GM04504 (cell line): ENCODE measurements at places on chromosomes 12 and 14.
A peak's percentile ranks its signal among the peaks of the same experiment; 100 is the strongest.

GRCh38 chr12:26828280-26829073 is 4.5 kb downstream of the ITPR2 start:
- no peak for DNase-seq

- DNase-seq = no peak
Measured at GRCh38 chr14:22561661-22562579, 27.1 kb downstream of the DAD1 start.

- no peak for DNase-seq
Measured at GRCh38 chr14:99756796-99757195, 36.4 kb upstream of the EML1 start.

DNA sequence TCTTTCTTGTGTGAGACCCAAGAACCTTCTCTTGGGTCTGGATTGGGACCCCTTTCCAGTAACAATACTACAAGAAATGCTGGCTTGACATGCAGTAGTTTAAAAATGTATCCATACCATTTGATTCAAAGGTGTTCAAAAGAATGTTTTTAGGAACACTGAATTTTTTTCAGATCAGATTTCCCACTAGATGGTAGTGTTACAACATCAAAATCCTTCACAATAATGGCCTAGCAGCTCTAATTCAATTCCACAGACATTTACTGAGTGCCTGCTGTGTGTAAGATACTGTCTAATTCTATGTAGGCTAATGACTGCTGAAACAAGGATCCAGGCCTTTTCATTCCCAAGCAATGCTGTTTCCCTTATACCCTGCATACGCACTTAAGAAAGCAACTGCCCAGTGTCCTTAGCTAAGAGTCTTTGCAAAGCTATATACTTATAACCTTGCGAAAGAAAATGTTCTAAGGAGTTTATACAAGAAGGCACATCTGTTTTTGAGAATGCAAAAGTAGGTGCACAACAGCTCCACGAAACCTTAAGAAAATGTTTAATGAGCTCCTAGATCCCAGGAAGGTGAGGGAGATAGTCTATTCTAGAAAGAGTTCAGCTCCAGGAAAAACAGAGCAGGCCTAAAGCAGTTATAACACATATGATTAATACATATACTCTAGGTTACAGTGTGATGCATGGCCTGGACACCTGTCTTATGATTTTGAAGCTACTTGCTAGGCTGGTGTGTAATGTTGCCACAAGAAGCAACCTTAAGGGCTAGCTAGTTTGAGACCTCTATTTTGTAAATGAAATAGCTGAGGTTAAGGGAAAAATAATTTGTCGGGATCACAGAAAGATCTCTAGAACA is 50.9 kb upstream of the PKP2 start:
- DNase-seq = no peak

DNA sequence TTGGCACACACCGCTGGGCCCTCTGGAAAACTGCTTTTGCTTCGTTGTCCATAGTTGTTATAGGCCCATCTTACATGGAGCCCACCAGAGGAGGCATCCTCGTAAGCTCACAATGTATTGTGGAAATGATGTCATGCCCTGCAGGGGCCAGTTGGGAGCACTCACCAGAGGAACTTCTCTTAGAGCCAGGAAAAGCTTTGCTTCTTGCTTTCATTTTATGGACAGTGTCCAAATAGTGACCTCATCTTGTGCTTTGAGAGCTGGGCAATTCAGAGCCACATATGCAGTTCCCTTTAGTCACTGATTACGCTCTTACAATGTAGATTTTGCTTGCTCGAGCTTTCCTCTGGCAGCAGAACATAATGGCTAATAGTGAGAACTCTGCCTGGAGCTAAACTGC is 275.6 kb downstream of the AACS start:
- DNase-seq = peak; percentile 38

- DNase-seq = no peak
Measured at GRCh38 chr14:30115756-30116155, 188.1 kb upstream of the PRKD1 start.

GRCh38 chr14:91867316-91867988 is at the start of gene TC2N:
Gene TC2N, minus strand, starts transcription at chr14:91867536. Its CDS starts 53,767 bp downstream, at chr14:91813769.
- no peak for DNase-seq

DNA sequence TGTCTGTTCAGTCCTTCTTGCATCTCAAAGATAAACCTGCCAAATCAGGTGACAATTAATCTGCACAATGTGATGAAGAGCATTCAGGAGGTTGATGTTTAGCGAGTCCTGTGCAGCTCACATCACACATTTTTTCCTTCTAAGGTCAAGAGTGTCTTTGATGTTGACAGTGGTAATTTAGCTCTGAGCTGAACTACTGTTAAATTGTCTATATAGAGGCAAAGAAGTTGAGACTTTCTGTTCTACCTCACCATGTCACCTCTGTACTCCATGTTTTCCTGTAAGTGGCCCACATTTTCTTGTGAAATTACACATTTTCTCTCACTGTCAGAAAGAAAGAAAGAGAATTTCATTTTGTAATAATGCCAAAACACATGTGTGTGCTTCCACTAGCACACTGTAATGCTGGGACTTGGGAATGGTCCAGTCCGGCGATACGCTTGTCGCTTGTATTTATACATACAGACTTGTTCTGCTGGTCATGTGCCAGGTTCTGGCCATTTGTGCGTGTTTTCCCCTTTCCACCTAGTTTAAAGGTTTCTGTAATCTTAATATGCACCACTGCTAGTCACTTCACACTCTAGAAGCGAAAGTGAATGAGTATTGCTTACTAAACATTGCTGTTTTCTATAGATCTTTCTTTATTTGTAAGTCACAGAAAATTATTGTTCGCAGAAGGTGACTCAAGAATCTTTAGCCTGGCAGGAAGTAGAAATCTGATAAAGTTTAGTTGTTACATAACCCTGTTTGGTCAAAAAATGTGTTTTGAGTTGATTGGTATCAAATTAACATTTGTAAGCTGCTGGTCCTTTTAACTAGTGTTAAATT is 328.9 kb downstream of the TMTC2 start:
- no peak for DNase-seq

GRCh38 chr14:34874386-34875030 is 652 bp downstream of the BAZ1A start:
- DNase-seq = peak; percentile 13

DNA sequence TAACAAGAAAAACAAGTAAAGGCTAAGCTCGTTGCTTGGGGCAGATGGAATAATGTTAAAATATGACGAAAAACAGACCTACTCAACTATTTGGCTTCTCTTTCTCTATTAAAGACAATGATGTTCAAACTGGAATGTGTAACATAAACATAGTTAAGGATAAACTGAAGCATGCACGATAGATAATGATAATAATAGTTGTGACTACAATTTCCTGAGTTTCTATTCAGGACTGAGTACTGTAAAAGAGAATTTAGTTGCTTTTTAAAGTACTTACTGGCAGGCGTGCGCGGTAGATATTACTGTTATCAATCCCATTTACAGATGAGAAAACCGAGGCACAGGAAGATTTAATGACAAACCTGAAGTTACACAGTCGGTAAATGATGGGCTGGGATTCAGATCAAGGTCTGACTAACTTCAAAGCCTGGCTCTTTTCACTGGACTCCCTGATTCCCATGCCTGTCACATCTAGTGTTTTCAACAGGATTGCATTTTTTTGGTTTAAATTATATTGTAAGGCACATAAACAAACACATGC is 103.0 kb downstream of the CRADD start:
- DNase-seq = no peak

DNA sequence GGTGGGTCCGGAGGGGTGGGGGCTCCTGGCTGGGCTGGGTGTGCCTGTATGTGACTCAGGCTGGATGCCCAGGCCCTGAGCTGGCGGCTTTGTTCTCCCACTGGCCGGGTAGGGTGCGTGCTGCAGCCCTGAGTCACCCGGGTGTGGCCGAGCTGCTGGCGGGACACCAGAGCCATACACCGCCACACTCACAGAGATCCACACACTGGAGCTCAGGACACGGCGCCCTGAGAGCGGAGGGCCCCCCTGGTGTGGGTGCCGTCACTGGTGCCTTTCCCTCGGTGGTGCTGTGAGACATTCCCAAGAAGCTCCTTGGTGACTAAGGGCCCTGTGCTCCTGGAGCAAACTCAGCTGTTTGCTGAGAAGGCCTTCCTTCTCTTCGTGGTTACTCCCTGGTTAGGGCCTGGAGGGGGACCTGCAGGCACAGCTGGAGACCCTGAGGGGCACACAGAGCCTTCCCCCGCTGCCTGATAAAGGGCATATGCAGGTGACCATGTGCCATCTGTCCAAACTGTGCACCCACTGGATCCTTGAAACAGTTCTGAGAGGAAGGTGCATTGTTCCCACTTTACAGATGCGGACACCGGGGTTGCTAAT is 44.3 kb downstream of the KRT80 start:
- peak; percentile 98 for DNase-seq

DNA sequence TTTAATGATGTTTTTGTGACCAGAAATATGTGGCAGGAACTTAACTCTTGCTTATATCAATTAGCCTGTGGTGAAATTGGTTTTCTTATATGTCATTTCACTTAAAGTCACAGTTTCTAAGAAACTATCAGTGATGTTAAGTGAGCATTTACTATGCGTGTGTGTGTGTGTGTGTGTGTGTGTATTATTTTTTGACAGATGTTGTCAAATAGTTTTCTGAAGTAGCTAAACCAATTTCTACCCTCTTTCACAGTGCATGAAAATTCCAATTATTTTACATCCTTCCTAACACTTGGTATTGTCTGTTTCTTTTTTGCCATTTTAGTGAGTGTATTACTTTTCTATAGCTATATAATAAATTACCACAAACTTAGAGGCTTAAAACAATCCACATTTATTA is 122.1 kb upstream of the CAND1 start:
- no peak for DNase-seq

GRCh38 chr12:121939186-121939585 is 20.8 kb downstream of the CFAP251 start:
- no peak for DNase-seq

GRCh38 chr14:97029800-97030199 is 232.6 kb downstream of the VRK1 start:
- DNase-seq = no peak

GRCh38 chr12:46219877-46220655 is 48.8 kb downstream of the SLC38A1 start:
- DNase-seq = peak; percentile 24

DNA sequence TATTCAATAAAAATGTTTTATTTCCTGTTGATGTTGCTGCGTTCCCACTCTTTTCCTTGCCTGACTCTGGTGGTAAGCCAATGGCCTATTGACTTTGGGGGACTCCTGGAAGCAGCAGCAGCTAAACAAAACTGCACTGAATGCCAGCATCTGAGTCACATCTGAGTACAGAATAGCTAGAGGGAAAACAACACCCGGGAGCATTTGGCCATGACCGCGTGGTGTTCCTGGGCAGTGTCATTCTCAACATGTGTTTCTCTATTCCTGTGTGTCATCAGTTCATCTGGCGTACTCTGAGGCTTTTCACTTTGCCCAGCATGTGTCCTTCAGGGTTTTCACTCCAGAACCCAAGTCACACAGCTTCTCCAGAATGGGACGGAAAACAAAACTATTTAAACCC is 238.8 kb downstream of the PAWR start:
- DNase-seq = peak; percentile 95

DNA sequence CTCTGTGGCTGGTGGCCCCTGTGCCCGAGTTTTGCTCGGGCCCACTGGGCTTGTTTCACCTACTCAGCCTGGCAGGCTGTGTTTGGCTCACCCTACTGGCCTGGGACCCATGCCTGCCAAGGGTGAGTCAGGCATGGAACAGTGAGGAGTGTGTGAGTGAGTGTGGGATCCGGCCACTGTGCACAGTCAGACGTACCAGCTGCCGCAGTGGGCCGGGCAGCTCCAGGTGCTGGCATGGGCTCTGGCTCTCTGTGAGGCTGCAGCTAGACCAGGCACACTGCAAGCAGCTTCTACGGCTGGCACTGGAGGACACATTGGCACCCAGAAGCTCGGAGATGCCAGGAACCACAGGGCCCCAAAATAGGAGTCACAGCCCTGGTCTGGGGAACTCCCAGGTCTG is 40.6 kb downstream of the HSD17B6 start:
- no peak for DNase-seq

DNA sequence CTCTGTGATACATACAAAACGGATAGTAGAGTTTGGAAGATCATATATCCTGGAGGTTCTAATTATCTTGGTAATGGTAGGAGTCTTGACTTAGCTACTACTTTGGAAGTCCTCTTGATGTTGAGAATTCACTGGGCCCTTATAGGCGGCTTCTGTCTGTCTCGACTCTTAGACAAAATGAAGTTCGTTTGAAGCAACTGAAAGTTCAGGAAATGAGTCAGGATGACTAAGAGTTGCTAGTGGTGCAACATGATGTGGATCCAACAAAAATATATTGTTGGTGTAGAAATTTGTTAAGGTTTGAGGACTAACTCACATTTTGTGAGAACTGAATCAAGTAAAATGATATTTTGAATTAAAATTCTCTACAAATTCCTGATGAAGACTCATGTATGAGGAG is 272.7 kb downstream of the AEBP2 start:
- DNase-seq = peak; percentile 4

GRCh38 chr14:31568161-31568560 is 7.0 kb downstream of the NUBPL start:
- no peak for DNase-seq

GRCh38 chr14:68981539-68981976 is 2.5 kb upstream of the ACTN1 start:
- no peak for DNase-seq

GRCh38 chr14:36976571-36977023 is 195.8 kb downstream of the SLC25A21 start:
- no peak for DNase-seq

DNA sequence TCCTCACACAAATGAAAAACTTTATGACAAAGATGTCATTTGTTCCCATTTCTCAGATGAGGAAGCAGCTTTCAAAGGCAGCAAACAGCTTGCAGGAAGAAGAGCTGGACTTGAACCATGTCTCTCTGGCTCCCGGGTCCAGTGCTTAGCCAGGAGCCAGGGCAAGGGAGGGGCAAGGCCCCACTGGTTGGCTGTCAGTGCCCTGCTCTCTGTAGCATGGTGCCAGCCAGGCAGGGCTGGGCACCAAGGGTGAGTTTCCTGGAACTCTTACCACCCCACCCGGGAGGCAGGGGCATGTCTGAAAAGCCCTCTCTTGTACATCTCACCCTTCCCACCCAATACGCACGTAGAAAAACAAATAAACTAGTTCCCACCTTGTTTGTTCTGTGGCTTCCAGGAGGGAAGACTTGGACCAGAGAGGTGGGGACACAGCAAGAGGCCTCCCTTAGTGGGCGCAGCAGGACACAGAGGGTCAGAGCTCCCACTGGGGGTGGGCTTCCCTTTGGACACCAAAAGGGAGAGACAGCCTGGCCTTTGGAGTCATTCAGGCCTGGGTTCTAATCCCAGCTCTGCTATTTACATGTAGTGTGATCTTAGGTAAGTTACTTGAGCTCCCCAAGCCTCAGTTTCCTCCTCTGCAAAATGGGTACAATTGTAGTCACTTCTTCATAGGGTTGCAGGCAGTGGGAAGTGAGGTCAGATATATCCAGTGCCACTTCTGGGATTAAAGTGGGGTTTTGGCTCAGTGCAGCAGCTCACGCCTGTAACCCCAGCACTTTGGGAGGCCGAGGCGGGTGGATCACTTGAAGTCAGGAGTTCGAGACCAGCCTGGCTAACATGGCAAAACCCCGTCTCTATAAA is 17.2 kb downstream of the TRPV4 start:
- no peak for DNase-seq

GRCh38 chr14:29442696-29443095 is 485.0 kb downstream of the PRKD1 start:
- peak; percentile 21 for DNase-seq
